MCF 10A (cell line): ENCODE measurements at places on chromosomes 12 and 14. TPM values are rescaled to one million over a fixed set of nuclear protein-coding genes. Genes with fewer than 3 reads are reported as not detected.

DNA sequence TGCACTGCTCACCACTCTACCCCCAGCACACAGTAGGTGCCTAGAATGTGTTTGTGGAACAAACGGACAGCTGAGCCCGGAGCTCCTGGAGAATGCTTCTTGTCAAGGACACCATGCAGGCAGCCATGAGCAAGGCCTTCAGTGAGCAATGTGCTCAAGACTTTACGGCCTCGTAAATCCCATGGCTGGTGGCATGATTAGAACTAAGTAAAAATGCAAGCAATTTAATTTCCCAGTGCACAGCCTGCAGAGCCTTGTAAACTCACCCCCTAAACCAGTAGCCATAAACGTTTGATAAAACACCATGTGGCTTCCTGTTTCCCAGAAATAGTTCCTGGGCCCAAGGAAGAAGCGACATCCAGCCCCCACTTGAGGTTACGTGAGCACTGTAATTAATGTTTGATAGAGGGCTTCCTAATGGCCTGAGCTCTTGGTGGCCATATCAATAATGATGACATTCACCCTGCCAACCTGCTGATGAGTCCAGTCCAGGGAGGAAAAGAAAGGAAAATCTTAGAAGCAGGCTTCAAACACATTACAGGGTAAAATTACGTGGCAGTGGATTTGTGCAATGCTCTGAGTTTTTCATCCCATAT, 36.4 kb upstream of the FICD start:
- DNase-seq = no peak

DNA sequence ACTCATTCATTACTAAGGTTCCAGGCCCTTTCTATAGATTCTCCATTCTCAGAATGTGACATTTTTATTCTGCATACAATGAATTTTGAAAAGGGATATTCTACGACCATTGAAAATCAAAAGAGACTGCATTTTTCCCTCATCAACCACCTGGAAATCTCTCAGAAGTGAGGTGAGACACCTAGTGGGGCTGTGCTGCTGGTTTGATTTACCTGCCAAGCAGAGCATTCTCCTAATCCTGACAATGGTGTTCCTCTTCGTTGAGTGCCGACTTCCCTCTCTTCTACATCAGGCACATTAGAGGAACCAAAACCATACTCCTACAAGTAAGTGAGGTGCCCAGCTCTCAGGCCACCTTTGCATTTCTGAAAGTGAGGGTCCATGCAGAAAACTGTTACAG, 14.9 kb downstream of the CKB start:
- no peak for DNase-seq

- DNase-seq = no peak
These were observed 197.6 kb upstream of the AVPR1A start for GRCh38 chr12:63348556-63348955.

DNA sequence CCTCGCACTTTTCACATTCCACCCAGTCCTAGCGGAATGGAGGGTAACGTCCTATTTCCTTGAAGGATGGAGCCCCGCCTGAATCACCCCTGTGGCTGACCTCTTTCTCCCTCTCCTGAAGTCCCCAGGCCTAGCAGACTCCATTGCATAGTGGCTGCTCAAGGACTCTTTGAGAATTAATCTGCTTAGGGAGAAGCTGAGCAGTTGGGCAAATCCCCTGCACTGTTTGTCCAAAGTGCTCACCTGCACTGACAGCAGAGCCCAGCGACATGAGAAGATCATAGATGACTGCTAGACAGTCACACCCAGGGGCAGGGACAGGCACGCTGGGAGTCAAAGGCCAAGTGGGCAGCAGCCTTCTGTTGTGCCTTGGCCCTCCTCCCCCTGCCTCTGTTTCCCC, 37.7 kb upstream of the DICER1 start:
- no peak for DNase-seq

- no peak for DNase-seq
These were observed 1.7 kb upstream of the KLRG1 start for GRCh38 chr12:8987685-8988084.

- DNase-seq = no peak
These were observed 221.2 kb upstream of the KITLG start for GRCh38 chr12:88801227-88802095.

DNA sequence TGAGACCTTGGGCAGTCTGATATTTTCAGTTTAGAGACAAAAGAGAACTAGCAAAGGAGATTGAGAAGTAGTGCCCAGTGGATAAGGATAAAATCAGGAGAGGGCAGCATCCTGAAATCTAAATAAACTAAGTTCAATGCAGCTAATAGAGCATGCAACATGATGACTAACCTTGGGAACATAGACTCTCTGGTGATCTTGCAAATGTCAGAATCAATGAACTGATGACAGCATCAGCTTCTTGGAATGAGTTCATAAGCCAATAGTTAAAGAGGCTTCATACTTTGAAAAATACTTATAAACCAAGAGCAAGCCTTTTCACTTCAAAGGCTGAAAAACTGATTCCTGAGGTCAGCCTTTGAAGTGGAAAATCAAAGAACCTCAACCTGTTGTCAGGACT, 8.2 kb downstream of the TAS2R19 start:
- no peak for DNase-seq

DNA sequence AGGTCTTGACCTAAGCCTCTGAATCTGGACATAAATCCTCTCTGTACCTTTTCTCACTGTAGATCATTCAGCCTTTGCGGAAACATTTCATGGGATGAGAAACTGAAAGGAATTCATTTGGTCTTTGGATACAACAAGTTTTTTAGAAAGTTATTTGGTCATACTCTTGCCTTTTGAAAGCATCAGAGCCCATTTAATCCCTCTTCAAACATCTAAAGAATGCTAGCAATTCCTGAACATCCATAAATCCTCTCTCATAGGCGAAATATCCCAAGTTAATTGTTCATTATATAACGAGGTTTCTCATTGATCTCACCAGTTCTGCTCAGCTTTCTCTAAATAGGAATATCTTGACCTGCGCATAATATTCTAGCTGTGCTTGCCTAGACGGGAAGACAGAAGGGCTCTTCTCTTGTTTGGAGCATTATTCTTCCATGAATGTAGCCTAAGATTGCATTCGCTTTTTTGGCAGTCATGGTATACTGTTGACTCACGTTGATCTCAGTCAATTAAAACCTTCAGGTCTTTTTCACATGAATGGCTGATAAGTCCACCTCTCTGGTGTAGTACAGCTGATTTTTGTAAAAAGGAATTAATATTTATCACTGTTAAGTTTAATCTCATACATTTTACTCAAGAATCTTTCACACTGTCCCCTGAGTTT, 24.1 kb downstream of the NTN4 start:
- DNase-seq = peak; percentile 24

GRCh38 chr14:28758253-28758884, 8.2 kb upstream of the FOXG1 start:
- no peak for DNase-seq

GRCh38 chr14:96502621-96503305, 581 bp downstream of the PAPOLA start:
- DNase-seq = peak; percentile 43

DNA sequence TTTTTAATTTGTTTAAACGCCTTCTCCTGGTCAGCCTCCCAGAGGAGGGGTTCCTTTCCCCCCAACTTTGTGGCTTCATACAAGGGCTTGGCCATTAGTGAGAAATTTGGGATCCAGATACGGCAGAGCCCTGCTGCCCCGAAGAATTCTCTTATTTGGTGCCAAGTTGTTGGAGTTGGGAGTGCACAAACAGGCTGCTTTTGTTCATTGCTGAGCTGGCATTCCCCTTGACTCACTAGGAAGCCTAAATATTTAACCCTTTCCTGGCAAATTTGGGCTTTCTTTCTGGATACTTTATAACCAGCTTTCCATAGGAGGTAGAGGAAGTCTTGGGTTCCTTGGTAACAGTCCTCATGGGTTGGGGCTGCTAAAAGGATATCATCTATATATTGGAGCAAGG, 10.3 kb upstream of the ADAM21 start:
- no peak for DNase-seq

- no peak for DNase-seq
These were observed 3.3 kb downstream of the DCAF5 start for GRCh38 chr14:69149461-69150244.

DNA sequence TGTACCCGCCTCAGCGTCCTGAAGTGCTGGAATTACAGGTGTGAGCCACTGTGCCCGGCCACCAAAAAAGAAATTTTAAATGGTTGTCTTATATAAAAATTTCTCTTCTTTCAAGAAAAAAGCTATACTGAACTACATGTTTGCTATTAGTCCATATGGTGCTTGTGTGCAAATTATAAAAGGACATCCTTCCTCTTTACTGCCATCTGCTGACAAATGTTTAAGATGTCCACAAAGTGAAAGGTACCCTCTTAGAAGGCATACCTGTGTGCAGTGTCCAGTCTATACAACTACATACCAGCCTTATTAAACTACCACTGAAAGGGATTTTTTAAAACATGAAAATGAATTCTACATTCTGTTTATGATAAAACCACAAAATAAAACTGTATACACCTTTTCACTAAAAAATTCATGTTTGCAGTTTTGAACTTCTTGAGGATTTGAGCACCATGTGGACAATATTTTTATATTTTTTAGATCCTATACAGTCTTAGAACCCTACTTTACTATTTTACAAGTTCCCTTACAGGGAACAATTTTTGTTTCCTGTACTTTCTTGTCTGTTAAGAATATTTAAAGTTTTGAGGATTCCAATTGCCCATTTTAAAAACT, 32.8 kb upstream of the TOMM20L start:
- DNase-seq = peak; percentile 49

- peak; percentile 10 for DNase-seq
These were observed 160.7 kb upstream of the TMTC1 start for GRCh38 chr12:29944269-29945000.

GRCh38 chr12:68733661-68734071, 12.3 kb upstream of the SLC35E3 start:
- peak; percentile 16 for DNase-seq

DNA sequence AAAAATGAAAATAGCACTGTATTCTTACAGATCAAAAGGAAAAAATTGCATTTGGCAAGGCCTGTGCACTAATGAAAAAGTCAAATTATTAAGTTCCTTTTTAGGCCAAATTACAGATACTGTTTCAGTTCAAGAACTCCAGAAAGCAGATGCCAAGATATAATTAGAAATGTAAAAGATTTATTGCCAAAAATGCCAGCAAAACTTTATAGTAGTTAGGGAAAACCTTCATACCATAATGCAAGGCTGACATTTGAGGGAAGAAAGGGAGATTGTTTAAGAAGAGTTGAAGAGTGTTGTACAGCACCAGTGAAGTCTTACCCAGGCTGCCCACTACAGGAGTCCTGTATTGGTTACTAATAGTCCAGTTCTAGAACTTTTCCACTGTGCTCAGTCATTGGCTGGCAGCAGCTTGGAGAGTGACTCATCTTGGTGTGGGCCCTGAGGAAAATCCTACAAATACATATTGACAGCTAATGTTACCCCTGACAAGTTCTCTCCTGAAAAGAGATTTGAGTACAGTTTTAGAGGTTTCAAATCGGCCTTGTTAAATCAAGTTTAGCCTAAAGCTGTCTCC, 600.4 kb downstream of the C12orf50 start:
- peak; percentile 45 for DNase-seq

GRCh38 chr12:99390707-99391106, 256.8 kb upstream of the GARIN6 start:
- peak; percentile 62 for DNase-seq

GRCh38 chr14:90620568-90621077, 195.6 kb downstream of the TTC7B start:
- no peak for DNase-seq

DNA sequence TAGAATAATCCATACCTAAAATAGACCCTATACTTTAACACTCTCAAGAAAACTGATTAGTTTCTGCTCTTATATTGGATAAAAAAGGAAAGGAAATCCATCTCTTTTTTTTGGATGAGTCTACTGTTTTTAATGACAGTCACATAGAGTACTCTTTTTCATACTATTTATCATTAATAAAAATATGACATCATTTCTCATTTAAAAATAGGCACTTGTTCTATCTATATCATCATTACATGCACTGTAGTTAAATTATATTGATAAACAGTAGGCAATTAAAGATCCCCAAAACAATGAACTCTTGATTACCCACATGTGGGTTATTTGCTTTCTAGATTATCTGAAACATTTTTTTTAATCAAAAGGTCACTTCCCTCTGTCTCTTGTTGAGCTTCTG, 338.8 kb downstream of the NELL2 start:
- DNase-seq = no peak

Gene DRAM1
- 8.7 and 10.1 TPM in 2 replicates for total RNA-seq

Gene WSCD2
- total RNA-seq = not detected in 2 replicates

Gene UNC79
- 0.05 TPM in 2 replicates for total RNA-seq

Gene TBX3
- 6.6 and 8.0 TPM in 2 replicates for total RNA-seq

Gene ITGA5
- total RNA-seq = 110 and 184 TPM in 2 replicates

Gene TOMM20L
- total RNA-seq = not detected in 2 replicates

Gene OR4E1
- not detected in 2 replicates for total RNA-seq

Gene GPRC5D
- not detected in 2 replicates for total RNA-seq

Gene CARMIL3
- 0.20 TPM in 1 of 2 replicates, not detected in the other for total RNA-seq

Gene NR1H4
- not detected in 2 replicates for total RNA-seq

Gene GLT8D2
- 0.79 and 2.0 TPM in 2 replicates for total RNA-seq
